ENCODE measurements at places on chromosomes 3 and 15.

GRCh38 chr3:7739754-7740153 lies 761.9 kb upstream of the LMCD1 start:
- DNase-seq, result no peak

DNA sequence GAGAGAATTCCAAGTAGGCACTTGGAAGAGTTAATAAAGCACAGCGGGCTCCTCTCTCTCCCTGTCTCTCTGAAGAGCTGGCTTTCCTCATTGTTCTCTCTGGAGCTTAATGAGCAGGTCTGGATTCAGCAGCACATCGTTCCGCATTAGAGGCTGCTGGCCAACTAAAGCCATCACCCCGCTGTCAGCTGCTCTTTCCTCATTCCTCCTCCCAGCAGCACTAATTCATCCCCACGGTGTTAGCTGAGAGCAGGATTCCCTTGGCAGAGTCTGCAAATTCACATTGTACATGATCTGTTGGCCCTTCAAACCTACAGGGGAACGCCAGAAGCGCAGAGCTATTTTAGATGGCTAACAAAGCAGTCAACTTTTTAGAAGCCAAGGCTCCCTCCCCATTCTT lies 44.2 kb downstream of the SGO1 start:
- DNase-seq, result no peak

DNA sequence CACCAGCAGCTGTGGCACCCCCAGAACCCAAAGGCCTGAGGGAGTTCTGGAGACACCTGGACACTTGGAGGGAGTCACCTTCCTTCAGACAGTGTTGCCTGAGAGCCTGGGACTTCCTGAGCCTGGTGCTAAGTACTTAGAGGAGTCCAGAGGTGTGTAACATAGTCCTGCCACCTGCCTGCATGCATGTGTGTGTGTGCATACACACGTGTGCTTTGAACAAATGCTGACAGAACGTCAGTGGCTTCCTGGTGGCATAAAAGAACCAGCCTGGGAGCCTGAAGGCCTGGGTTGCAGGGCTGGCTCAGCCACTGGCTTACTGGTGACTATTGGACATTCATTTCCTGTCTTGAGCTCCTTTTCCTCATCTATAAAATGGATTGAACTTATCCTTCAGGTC lies 3.2 kb upstream of the CPN2 start:
- no peak for DNase-seq

DNA sequence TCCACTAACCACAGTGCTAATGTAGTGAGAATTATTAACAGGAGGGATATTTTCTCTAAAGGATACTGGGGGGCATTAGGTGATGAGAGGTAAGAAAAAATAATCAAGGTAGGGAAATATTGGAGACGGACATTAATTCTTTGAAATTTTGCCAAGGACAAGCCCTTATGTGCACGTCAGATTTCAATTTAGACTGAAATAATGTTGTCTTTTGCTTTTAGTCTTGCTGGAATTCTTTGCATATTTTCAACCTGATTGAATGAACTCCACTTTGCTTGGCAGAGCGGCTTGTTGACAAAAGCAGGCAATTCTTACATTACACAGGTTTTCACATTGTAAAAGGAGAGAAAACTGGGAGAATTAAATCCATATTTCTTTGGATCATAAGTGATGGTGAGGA lies 25.0 kb upstream of the C3orf52 start:
- DNase-seq, result no peak

- no peak for DNase-seq
These were observed 85.0 kb downstream of the CYP19A1 start for GRCh38 chr15:51253366-51253765.

- DNase-seq, result no peak
These were observed 39.8 kb downstream of the ZFAND6 start for GRCh38 chr15:80099241-80099640.
